Fibroblast of the conjunctiva (primary cell): ENCODE measurements at places on chromosomes 5 and 9.

GRCh38 chr5:65562731-65563701, at the start of the genes CENPK and PPWD1:
Gene CENPK (minus strand): TSS chr5:65563168. CDS start chr5:65554907, 8,261 bp downstream.
Gene PPWD1 (plus strand): TSS chr5:65563296. CDS start chr5:65563311, 15 bp downstream.
- DNase-seq: peak; percentile 86

DNA sequence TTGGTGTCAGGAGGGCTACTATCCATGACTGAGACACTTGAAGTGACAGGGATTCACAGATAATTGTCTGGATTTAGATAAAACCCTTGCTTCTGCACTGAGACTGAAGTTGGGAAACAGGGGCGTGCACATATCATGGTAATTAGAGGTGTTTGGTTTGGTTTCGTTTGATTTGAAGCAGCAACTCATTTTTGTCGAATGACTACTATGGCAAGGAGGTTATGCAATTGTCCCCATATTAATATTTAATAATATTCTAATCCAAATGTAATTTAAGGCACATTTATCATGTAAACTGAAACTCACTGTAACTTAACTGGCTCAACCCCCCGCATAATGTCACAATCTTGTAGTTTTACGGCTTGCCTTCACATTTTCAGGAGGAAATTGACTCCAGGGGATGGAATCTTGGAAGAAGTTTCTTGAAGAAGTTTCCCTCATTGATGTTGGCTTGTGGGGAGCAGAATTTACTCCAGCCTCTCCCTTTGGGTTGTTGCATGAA, 12.5 kb downstream of the ZNF366 start:
- no peak for DNase-seq

DNA sequence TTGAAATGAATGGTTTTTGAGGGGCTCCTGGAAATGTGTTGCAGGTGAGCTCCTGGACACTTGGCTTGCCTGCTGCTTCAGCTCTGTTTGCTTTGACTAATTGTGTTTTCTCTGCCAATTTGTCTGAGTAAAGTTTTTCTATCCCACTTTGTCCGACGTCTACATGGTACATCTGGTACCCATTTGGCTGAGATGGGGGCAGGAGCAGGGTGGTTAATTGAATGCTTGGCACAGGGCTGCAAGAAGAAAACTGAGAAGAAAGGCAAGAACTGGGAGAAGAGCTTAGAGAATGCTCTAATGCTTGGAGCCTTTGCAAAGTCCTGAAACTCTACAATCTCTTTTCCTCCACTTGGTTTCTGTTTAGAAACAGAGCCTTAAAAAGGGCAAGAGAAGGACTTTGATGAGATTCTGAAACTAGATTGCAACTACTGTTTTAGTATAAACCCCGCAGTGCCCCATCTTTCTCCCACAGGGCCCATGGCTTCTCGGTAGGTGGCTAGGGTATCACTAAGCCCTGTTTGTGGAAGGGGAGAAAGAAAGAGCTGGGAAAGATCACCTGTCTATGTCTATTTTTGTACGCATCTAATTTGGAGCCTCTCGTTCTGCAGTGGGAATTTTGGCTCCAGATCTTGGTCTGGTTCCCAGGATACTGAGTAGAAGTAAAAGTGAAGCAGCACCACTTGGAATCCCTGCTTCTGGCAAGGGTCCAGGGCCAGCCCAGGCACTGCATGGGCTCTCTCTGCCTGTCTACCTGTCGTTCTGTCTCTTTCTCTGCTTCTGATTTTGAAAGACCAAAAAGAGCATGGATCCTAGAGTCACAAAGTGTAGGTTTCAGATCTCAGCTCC, 214.4 kb downstream of the SEMA6A start:
- DNase-seq: peak; percentile 29

- no peak for DNase-seq
Measured at GRCh38 chr9:111474385-111474784, 9.8 kb downstream of the ECPAS start.

DNA sequence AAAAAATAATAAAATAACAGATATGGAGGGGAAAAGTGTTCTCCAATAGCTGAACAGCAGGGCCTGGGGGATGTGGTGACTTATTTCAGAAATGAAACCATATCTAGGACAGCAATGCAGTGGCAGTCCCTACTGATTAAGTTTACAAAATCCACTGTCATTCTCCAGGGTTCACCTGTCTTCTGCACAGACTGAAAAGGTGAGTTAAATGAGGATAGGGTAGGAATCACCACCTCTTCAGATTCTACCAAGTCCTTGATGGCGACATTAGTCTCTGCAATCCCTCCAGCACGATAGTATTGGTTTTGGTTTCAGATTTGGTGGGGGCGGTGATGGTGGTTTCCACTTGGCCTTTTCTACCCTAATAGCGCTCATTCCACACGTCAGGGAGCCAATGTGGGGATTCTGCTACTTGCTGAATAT, 32.3 kb upstream of the NPM1 start:
- no peak for DNase-seq

DNA sequence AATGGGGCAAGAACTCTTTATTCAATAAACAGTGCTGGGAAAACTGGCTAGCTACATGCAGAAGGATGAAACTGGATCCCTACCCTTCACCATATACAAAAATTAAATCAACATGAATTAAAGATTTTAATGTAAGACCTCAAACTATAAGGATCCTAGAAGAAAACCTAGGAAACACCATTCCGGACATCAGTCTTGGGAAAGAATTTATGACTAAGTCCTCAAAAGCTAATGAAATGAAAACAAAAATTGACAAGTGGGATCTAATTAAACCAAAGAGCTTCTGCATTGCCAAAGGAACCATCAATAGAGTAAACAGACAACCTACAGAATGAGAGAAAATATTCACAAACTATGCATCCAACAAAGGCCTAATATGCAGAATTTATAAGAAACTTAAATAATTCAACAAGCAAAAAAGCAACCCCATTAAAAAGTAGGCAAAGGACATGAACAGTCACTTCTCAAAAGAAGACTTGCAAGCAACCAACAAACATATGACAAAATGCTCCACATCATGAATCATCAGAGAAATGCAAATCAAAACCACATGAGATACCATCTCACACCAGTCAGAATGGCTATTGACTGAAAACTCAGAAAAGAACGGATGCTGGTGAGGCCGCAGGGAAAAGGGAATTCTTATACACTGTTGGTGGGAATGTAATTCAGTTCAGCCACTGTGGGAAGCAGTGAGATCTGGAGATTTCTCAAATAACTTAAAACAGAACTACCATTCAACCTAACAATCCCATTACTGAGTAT, 104.3 kb upstream of the MAP3K1 start:
- peak; percentile 51 for DNase-seq

DNA sequence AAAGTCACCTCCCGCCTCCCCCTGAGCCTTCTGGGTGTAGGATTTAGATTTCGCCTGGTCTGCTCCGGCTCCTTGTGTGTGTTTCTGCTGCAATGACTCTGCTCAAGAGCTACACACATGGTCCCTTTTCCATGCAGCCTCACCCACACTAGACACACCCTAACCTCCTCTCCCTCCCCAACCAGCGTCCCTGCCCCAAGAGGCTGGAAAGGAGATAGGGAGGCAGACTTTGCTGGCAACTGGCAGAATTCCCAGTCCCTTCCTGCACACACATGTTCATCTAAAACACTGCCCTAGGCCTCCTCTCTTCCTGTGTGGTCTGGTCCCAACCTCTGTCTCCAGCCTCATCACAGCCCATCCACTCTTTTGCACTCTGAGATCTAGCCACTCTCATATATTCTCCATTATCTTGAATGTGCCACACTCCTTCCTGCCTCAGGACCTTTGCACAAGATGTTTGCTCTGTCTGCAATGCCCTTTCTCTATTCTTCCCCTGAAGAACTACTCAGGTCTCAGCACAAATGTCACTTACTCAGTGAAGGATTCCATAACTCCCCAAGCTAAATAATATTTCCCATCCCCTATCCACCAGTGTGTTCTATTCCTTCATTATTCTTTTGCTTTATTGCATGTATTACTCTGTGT, 253.8 kb downstream of the CDK5RAP2 start:
- DNase-seq: no peak

- no peak for DNase-seq
Measured at GRCh38 chr5:38639377-38640358, 83.2 kb upstream of the LIFR start.

- no peak for DNase-seq
Measured at GRCh38 chr9:105921057-105921726, 226.9 kb downstream of the TMEM38B start.

DNA sequence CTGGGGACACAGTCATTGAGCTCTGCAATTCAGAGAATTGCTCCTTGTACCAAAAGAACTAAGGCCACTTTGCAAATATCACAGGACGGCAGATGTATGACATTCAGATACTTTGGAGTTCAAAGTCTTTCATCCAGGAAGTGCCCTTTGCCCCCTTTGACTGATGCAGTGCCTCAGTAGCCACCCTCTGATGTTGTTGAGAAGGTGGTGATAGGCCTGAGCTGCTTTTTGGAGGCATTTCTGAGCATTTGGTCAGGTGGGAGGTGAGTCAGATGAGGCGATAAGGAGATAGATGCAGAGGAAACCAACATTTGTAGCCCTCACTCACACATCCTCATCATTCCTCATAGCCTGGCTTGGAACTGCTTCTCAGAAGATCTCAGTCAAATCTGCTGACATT, 63.4 kb downstream of the ANGPTL2 start:
- DNase-seq: no peak

DNA sequence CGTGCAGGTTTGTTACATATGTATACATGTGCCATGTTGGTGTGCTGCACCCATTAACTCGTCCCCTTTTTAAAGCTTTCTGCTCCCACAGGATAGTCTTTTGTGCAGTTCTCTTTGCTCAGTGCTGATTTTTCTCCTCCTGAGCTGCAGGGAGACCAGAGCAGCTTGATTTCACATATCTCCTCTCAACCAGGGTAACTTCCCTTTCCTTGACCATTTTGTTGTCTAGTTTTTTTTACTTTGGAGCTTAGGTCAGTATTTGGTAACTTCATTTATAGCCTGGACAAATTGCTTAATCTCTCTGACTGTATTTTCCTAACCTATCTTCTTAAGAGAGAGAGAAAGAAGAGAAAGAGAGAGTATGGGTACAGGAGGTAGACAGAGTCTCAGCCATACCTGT, 137.1 kb upstream of the ZNF366 start:
- DNase-seq: no peak

- DNase-seq: no peak
Measured at GRCh38 chr9:137128862-137129455, 10.0 kb upstream of the GRIN1 start.

DNA sequence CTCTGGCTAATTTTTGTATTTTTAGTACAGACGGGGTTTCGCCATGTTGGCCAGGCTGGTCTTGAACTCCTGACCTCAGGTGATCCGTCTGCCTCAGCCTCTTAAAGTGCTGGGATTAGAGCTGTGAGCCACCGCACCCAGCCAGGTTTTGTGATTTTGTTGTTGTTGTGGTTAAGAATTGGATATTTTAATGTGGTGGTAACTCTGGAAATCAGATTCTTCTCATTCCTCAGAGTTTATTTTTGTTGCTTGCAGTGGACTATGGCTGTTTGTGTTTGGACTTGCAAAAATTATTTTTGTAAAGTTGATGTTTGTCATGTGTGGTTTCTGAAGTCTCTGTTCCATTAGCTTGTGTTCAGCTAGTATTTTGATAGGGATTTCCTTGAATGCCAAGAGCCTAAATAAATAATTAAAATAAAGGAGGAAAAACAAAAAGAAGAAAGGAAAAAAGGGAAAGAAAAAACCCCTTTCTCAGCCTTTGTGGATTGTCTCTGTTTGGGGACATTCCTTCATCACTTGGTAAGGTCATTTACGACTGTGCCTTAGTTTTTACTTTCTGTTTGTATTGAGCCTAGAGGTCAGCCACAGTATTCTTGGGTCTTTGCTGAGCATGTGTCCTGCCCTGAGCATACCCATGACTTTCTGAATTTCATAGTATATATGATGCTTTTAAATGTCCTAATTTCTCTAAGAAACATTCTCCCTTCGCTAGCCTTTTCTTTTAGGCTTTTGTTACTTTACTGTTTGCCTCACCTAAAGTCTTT, 37.3 kb downstream of the PBX3 start:
- DNase-seq: no peak

DNA sequence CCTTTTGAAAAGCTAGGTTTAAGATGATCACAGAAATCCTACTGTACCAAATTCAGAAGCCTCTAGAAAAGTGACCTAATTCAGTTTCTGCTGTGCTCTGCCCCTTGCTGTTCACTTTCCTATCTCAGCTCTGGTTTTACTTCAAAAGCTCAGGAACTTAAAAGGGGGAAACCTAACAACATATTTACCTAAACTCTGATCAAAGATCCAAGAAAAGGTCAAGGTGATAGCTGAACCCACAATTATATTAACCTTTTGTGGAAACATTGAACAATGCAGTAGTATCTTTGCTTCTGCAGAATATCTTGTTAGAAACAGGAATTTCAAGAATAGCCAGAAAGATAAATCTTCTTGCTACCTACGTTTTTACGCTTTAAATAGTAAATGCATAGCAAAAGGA, 568.5 kb downstream of the PDE4D start:
- no peak for DNase-seq

DNA sequence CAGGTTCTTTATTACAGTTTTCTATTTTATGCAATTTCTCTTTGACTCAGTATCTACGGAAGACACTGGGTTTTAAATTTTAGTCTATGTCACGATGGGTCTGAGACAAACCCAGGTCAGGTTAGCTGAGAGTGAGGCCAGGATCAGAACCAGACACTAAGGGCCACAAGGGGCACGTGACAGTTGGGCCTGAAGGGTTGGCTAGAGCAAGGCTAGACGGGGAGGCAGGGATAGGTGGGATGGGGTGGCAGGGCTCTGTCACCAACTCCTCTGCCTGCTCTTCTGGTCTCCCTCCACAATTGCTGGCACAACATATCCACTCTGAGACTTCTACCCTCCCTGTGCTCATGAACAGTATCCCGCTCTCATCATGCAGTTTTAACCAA, 76.4 kb downstream of the MED27 start:
- no peak for DNase-seq

DNA sequence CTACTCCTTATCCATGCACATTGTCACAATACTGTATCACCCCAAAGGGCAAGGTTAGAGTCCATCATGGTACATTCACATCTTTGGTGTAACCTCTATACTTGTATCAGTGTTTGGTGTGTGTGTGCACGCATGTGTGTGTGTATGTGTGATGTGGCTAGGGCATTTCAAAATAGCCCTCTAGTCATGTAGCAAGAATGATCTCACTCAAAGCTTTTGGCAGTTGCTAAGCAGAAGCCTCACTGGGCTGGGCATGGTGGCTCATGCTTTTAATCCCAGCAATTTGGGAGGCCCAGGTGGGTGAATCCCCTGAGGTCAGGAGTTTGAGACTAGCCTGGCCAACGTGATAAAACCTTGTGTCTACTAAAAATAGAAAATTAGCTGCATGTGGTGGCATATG, 245.3 kb downstream of the ADGRV1 start:
- DNase-seq: no peak

- no peak for DNase-seq
Measured at GRCh38 chr5:1404062-1404461, 41.2 kb downstream of the SLC6A3 start.

DNA sequence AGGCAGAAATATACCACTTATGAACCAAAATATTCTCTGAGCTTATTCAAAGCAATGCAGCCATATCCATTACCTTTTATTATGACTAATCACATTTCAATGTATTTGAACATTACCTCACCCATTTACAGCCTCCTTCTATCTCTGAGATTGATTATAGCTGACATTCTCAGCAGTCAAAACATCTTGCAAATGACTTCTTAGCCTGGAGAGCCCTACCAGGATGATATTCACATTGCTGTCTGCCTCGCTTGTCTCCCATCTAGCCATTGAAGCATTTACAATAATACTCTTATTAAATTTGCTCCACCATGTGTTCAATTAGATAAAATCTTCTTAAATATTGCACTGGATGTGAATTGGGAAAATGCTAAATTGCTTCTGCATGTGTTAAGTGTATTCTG, 1879.9 kb upstream of the ACO1 start:
- no peak for DNase-seq

GRCh38 chr9:75669721-75670120, 220.8 kb upstream of the PCSK5 start:
- no peak for DNase-seq
